ENCODE measurements at places on chromosomes 4 and X.

- no peak for DNase-seq
Observed at GRCh38 chrX:147736045-147736444, 175.7 kb upstream of the FMR1 start.

DNA sequence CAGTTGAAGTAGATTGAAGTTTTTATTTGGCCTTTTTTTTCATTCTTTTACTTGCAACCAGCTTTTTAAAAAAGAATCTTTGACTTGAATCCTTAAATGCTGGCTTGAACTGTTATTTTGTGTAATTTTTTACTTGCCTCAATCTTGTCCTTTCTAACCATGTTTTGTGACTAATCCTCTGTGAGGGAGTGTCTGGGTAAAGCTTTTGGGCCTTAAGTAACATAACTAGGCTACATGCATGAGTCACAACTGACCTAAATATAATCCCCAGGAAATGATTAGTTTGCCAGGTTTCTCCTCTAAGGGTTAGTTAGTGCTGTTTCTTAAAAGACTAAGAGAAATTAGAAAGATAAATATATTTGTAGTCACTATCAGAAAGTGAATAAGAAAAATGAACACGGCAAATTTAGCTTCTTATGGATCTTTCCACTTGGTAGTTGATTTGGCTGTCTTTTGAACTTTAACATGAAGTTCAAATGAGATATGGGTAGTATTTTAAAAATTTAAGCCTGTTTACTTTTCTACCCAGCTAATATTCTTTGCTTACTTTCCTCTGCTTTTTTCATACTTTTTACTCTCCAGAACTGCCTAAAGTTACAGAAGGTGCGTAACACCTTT is 13.0 kb downstream of the EXOC1 start:
- DNase-seq = no peak

GRCh38 chrX:30880058-30880457 is 9.0 kb downstream of the TAB3 start:
- DNase-seq = no peak

- DNase-seq = no peak
Observed at GRCh38 chr4:89071311-89071710, 14.3 kb upstream of the FAM13A start.

- no peak for DNase-seq
Observed at GRCh38 chr4:102324730-102325129, 20.6 kb downstream of the SLC39A8 start.

DNA sequence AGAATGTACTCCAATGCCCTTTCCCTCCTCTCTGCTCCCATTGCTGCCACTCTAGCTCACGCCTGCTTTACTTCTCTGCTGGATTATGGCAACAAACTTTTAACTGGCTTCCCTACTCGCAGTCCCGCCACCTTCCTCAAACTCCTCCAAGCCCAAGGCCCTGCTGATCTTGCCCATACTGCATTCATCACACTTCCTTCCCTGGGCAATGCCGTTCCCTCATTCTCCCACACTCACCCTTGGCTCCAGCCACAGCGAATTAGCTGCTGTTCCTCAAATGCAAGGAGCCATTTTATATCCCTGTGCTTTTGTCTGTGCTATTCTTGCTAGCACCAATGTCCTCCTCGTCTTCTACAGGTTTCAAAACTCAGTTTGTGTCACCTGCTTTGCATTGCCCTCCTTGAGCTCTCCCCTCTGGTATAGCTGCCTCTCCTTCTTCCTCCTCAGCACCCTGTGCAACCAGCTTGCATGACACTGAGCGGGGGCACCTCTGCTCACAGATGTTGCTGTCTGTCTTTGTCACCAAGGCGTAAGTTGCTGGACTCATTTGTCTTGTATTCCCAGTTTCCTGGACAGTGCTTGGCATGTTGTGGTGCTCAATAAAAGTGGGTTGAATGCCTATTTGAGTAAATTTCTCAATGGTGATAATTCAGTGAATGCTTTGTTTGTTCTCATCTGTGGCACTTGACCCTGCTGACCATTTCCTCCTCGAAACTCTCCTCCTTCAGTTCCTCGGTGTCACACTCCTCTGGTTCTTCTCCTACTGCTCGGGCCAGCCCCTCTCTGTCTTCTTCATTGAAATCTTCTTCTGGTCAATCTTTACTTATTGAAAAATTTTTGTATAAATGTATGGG is 22.4 kb upstream of the MGST2 start:
- no peak for DNase-seq

DNA sequence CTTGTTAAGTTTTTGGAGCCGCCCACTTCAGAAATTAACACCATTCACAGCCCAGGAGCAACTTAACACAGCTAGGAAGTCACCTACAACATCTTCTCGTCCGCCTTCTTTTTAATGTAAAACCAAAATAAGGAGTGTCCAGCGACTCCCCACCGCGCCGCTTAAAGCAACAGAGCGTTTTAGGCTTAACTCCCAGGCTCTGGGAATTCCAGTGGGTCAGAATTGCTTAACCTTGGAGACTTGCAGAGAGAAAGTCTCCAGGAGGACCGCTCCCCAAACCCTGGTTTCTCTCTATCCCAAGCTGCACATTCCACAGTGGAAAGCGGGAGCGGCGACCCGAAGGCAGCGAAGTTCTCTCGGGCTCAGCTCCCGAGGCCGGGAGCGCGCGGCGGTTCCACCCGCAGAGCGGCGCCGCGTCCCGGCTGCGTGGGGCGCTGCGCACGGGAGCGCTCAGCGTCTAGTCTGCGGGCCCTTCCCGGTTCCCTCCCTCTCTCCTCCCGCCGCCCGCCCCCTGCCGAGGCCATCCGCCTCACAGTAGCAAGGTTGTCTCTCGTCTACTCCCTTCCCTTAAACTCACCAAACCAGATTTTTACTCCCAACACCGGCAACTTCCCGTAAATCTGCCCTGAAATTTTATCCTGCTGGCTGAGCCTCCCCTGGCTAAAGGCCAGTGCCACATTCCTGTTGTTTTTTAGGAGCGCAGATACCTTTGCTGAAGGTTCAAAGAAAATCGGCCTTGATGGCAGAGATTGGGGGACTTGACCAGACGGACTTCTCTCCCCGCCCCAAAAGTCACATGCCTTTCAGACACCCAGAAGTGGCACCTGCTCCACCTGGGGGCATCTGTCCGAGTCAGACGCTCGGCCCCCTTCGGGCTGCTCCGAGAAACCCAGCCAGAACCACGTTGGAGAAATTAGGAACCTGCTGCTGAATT is at the start of gene RBM47:
TSS of gene RBM47 (minus strand) at position 464 of the 934 bp plus-strand sequence. CDS start 190,971 bp downstream, outside the sequence.
- DNase-seq = peak; percentile 63

- no peak for DNase-seq
Observed at GRCh38 chrX:77398330-77398954, 48.7 kb upstream of the FGF16 start.

DNA sequence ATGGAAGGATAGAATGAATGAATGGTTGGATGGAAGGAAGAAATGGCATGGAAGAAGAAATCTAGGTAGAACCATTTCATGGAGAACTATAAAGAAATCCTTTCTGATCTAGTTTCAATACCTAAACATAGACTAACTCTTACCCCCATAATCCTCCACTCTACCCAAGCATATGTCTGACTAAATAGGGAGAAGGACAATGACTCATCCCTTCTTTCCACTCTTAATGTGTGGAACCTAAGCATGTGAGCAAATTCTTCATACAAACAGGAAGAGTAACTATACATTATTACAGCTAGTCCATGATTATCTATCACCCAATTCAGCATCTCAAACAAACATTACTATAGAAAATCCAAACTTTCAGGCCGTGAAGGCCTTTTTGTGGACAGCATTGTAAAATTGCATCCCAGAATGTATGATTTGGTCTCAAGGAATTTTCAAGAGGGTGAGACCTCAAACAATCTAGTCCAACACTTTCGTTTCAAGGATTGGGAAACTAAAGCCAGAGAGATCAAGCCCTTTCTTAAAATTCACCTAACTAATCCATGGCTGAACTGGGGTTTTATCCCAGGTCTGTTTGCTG is 11.2 kb downstream of the C1QTNF7 start:
- no peak for DNase-seq

GRCh38 chrX:40947276-40947675 is 138.0 kb upstream of the USP9X start:
- DNase-seq = no peak

GRCh38 chrX:80602036-80602860 is 182.0 kb downstream of the TENT5D start:
- DNase-seq = no peak

DNA sequence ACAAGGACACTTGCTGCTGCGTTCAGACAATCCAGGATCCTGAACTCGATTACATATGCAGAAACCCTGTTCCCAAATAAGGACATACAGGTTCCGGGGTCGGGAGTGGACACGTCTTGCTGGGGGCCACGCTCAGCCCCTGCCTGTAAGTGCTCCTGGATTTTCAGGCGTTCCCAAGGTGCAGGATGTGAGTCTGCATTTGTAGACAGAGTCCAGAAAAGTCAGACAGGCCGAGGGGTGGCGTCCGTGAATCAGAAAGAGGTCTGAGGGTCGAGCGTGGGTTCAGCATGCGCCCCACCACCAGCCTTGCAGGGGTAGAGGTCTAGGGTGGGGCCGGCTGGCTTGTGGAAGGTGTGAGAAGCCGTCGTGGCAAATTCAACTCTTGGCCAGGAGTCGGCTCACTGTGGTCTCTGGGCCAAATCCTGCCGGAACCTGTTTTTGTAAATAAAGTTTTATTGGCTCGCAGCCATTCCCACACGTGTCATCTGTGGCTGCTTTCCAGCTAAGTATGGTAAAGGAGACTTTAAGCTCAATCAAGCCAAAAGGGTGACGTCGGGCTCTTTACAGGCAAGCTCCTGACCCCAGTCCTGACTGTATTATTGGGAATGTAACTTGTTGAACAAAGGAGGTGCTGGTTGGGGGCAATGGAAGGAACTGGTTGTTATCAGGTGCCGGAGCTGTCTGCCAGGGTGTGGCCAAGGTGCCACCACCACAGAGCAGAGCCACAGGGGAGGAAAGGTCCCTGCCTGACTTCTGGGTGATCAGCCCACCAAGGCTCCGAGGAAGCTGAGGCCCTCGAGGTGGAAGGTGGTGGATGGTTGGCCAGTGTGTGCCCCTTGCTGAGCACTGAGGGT is 7.4 kb downstream of the DOK7 start:
- DNase-seq = no peak

GRCh38 chrX:95974096-95974470 is 710.6 kb upstream of the DIAPH2 start:
- no peak for DNase-seq

- peak; percentile 60 for DNase-seq
Observed at GRCh38 chr4:7852568-7853185, 87.0 kb downstream of the AFAP1 start.

GRCh38 chr4:180532691-180533090 is 1710.5 kb upstream of the TENM3 start:
- DNase-seq = no peak

GRCh38 chr4:77800483-77801259 is 18.5 kb downstream of the CNOT6L start:
- no peak for DNase-seq

- no peak for DNase-seq
Observed at GRCh38 chr4:67124716-67125115, 420.6 kb downstream of the CENPC start.

DNA sequence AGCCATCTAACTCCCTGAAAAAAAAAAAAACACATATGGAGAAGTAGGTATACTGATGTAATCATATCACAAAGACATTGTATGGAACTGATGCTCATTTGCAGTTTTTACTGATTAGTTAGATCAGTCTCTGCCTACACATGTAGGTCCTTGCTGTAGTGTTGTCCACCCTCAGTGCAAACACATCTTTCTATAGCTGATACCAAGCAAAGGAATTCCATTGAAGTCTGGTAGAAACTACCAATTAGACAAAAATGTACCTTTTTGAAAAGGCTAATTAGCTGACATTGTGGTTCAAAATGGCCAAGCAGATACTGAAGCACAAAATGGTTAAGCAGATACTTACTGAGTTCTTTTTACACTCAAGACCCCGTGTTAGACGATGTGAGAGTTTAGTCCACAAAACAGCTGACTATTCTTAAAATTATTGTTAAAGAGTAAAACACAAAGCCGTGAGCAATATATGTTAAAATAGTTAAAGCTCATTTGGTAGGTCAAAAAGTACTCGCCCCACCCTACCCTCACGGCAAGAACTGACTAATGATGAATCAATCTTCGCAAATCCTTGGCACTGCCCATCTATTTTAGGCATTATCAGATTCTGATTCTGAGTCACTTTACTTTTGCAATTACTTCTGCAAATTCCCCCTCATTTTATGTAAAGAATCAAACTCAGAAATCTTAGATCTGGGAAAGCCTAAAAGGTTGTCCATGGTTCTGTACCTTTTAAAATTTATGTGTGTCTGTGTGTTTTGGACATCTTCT is 40.4 kb downstream of the COL4A6 start:
- DNase-seq = peak; percentile 3

DNA sequence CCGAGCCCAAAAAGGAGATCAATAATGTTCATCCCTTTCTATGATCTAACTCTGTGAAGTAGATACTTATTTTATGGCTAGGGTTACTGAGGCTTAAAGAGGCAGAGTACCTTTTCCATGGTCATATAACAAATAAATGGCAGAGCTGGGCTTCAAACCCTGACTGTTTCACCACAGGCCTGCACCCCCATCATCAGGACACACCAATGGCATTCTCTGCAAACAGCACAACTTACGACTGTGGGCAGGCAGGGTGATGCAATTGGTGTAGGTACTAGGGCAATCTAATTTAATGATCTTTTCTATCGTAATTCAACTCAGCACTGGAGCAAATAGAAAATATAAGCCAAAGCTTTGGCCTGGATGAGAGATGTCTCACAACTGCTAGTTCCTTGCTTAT is 118.8 kb upstream of the CBR4 start:
- DNase-seq = no peak

GRCh38 chrX:74923942-74924448 is 1.3 kb downstream of the NEXMIF start:
- DNase-seq = peak; percentile 35

- DNase-seq = no peak
Observed at GRCh38 chr4:47856713-47857112, 18.8 kb upstream of the CORIN start.

- no peak for DNase-seq
Observed at GRCh38 chr4:152115118-152115517, 354.3 kb upstream of the GATB start.

- DNase-seq = no peak
Observed at GRCh38 chrX:78712336-78712735, 35.2 kb upstream of the LPAR4 start.

GRCh38 chrX:110222497-110223257 is 95.2 kb downstream of the AMMECR1 start:
- no peak for DNase-seq

DNA sequence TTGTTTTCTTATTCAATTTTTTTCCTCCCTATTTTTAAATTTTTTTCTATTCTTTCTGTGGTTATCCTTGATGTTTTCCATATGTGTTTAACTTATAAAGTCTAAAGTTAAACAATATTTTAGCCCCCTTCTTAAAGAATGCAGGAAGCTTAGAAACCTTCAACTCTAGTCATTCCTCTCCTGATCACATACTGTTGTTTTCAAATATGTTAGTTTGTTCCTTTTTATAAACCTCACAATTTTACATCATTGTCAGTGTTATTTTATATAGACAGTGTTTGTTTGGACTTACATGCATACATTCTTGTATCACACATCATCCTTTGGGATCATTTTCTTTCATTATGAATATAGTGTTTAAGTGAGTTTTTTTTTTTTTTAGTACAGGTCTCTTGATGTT is 31.6 kb downstream of the KANTR start:
- DNase-seq = no peak
